ENCODE measurements at places on chromosomes 7 and 10. TPM values are rescaled to one million over a fixed set of nuclear protein-coding genes. Genes with fewer than 3 reads are reported as not detected.

DNA sequence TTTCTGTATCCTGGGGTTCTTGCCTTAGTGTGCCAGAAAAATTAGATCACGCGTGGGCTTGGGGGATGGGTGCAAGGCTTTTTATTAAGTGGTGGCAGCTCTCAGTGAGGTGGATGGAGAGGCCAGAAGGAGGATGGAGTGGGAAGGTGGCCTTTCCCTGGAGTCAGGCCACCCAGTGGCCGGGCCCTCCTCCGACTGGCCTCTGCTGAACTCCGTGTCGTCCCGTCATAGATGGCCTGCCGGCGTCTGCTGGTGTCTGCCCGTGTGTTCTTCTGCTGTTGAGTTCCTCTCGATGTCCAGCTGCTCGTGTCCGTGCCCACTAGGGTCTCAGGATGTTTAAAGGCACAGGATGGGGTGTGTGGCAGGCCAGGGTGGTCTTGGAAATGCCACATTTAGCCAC lies 4.0 kb upstream of the ZNF746 start:
- no peak for DNase-seq

DNA sequence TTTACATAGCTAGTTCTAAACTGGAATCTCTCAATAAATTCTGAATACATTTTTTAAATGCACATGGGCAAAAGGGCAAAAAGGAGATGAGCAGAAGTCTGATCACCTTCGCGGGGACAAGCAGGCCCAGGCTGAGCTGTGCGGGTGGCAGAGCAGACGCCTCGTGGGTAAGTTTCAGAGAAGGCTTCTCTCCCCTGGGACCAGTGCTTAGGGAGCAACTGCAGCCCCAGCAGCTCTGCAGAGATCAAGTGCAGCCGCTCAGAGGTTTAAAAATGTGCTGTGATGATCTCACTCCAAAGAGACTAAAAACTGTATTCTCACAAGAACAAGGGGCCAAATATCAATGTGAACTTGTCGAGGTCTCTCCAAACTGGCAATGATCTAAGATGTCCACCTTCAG lies 264.3 kb upstream of the RNF32 start:
- no peak for DNase-seq

DNA sequence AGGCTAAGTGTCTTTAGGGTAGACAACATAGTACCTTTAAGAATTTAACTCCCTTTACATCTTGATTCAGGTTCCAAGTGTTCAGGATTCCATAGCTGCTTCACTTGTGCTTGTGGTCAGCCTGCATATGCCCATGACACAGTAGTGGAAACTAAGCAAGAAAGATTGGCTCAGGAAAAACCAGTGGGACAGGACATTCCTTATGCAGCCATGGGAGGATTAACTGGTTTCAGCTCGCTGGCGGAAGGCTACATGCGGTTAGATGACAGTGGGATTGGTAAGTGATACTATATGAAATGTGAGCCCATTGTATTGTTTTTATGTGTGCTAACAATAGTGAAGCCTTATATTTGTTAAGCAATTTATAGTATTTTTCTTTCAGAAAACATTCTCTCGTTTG lies 11.3 kb downstream of the FAM221A start:
- no peak for DNase-seq

DNA sequence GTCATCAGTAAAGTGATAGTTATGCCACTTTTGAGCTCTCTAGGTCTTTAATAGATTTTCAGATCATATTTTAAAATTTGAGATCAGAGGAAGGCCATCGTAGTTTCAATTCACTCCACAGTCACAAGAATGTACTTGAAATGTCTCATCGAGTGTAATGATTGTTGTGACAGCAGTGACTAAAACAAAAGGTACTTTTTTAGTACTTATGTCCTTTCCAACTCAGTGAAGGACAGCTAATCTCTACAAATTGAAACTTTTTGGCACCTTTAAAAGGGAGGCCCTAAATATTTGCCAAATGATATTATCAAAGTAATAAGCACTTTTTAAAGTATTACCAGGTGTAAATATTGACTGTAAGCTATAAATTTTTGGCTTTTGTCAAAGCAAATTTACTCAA lies 702.9 kb upstream of the GRM3 start:
- DNase-seq, result no peak

DNA sequence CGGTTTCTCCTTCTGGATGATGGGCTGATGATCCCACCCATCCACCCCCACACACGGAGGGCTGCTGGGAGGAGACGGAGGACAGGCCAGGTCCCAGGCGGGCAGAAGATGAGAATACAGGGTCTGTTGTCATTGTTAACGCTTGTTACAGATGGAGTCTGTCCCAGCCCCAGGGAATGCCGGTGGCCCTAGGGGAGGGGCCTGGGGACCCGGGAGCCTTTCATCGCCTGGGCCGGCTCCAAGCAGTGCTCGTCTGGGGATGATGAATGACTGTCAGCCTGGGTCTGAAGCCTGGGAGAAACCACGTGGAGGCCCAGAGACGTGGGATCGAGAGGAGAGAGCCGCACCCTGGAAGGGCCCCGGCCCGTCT lies 69.2 kb downstream of the UNCX start:
- no peak for DNase-seq

DNA sequence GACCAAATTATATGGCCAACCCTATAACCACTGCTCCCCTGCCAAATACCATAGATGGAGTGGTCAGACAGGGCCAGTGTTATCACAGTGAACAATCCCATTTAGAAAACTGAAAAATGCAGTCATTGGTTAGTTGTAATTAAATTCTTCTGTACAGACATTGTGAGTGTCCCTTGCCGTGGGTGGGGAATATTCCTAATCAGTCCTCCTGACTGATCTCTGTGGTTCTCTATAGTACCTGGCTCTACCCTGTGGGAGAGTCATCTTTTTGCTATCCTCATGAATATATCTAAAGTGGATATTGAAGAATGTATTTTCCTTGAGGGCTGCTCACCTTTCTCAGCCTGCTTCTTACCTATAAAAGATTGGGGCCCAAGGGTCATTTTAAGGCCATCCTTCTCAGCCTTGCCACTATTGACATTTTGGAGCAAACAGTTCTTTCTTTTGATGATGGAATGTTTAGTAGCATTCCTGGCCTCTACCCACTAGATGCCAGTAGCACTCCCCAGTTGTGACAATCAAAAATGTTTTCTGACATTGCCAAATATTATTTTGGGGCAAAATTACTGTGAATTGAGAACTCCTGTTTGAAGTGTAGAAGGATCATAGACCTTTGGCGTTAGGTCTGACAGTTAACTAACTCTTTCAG lies 110.2 kb downstream of the MAPK8 start:
- no peak for DNase-seq

- peak; percentile 53 for DNase-seq
These were observed 537 bp upstream of the MRPS24 start for GRCh38 chr7:43869867-43870240.

DNA sequence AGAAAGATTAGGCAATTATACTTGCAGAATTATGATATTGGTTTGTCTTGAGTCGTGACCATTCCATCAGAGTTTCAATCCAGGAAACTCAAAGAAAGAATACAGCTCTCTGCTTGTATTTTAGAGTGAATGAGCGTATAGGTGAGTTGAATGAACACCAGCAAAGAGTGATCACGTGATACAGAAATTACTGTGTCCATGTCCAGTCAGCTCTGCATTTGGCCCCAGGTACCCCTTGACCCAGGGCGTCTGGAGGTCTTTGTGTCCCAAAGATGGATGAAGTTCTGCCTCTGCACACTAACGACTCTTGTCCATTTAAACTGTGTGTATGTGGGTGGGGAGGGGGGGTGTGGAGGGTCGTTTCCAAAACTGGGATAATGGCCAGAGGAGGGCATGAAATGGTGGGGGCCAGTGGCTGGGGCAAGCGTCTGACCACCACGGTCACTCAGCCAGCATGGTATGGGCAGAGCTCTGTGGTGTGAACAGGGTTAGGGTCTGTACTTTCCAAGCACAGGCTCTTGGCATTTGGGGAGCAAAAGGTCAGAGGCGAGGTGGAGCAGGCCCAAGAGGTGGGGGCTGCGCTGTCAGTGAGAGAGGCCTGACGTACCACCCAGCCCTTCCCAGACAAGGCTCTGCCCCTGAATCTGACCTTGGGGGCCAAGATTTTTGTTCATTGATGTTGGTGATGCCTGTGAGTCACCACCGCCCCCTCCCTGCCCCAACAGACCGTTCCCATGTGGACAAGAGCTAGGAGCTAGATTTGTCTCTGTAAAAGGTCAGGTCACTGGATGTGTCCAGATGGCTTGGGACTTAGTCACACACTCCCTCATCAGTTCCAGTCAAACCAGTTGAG lies 1.4 kb downstream of the PTPRE start:
- no peak for DNase-seq

GRCh38 chr10:133013463-133013862 lies 71.1 kb upstream of the CFAP46 start:
- no peak for DNase-seq

Gene STOX1
- 0.36 TPM for total RNA-seq

GRCh38 chr7:86664486-86664885 lies 20.8 kb downstream of the GRM3 start:
- DNase-seq, result no peak

- no peak for DNase-seq
These were observed 103.4 kb downstream of the PRTFDC1 start for GRCh38 chr10:24849051-24849450.

GRCh38 chr7:151684408-151685175 lies 164.9 kb upstream of the RHEB start:
- DNase-seq, result no peak

GRCh38 chr7:33040803-33041516 lies 21.6 kb downstream of the NT5C3A start:
- peak; percentile 82 for DNase-seq

Gene SRPK2
- 33.5 TPM for total RNA-seq

GRCh38 chr7:140047197-140047596 lies 15.6 kb downstream of the PARP12 start:
- no peak for DNase-seq

- peak; percentile 80 for DNase-seq
These were observed 79.0 kb upstream of the PLXNA4 start for GRCh38 chr7:132655131-132655727.

Gene ZP3
- 12.2 TPM for total RNA-seq

DNA sequence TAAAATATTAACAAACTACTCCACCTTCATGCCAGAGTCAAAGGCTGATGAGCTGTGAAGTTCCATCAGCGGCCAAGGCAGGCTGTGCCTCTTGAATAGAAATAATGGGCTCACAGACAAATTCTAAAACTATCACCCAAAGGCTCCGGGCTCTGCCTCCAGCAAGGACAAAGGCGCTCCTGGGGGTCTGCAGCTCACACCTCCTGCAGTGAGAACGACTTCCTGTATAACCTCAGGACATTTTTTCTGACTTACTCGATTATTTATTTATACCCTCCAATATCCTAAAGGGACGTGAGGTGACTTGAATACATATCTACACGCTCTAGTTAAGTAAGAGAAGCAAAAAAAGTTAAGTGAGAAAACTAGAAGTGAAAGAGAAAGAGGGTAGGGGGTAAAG lies 500.7 kb downstream of the CCSER2 start:
- no peak for DNase-seq

DNA sequence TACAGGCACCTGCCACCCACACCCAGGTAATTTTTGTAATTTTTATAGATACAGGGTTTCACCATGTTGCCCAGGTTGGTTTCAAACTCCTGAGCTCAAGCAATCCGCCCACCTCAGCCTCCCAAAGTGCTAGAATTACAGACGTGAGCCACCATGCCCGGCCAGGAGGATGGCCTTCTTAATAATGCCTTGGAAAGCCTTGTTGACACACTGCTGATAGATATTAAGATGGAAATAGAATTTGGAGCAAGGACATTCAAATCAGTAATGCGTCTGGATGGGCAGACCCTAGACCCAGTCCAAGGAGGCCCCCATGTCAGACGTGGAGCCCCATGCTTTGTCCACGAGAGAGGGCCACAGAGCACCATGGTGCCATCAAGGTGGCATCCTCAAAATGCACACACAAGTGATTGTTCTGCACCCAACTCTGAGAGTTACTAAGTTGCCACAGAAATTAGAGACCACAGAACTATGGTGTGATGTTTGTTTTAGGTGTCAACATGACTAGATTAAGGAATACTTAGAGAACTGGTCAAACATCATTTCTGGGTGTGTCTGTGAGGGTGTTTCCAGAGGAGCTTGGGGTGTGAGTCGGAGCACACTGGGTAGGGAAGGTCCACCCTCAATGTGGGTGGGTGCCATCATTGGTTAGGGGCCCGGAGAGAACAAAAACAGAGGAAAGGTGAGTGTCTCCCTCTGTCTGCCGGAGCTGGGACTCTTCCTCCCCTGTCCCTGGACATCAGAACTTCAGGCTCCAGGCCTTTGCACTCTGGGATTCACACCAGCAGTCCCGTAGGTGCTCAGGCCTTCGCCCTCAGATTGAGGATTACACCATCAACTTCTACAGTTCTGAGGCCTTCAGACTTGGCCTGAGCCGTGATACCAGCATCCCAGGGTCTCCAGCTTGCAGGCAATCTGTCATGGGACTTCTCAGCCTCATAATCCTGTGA lies 34.5 kb downstream of the EBF3 start:
- no peak for DNase-seq

Gene GRID2IP
- total RNA-seq, result 0.23 TPM
